ENCODE measurements at places on chromosomes 7 and 10.

GRCh38 chr7:117769085-117769484 is 104.2 kb downstream of the CTTNBP2 start:
- DNase-seq: no peak

GRCh38 chr10:70927189-70927943 is 39.0 kb upstream of the PCBD1 start:
- DNase-seq: no peak

DNA sequence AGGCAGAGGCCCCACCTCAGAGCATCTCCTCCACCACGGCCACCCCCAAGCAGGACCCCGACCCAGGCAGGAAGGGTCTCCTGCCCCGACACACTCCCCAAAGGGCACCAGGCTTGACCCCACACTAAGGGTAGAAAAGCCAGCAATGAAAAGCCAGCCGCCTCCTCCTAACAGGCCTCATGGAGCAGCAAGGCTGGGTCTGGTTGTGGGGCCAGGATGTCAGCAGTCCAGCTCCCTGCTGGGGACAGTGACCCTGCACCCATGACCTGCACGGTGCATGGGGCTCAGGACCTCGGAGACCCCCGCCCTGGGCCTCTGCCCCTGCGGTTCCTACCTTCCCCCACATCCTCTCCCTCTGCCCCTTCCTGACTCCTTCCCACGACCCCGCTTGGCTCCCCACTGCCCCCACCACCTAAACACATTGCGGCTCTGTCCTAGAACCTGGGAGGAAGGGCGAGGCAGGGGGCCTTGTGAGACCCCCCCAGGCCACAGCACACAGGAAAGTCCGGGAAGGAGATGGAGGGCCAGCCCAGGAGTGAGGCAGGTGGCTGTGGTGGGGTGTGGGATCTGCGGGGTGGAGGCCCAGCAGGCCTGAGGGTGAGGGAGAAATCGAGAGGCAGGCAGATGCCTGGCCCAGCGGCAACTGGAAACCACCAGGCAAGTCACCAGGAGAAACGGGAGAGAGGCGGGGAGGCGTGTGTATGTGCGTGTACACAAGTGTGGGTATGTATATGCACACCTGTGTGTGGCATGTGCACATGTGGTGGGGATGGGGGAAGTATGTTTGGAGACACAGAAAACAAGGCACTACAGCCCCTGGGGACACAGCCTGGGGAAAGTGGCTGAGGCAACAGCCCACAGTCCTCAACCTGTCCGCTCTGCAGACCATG is 229.9 kb downstream of the MAD1L1 start:
- DNase-seq: no peak

GRCh38 chr7:29955799-29956486 is 33.7 kb downstream of the SCRN1 start:
- DNase-seq: peak; percentile 10
